ENCODE measurements at places on chromosomes 11 and 22.
A peak's percentile ranks its signal among the peaks of the same experiment; 100 is the strongest.

- DNase-seq = no peak
These were observed 11.1 kb downstream of the NAV2 start for GRCh38 chr11:19723572-19724342.

- DNase-seq = no peak
These were observed 33.5 kb downstream of the PARVG start for GRCh38 chr22:44214187-44214586.

DNA sequence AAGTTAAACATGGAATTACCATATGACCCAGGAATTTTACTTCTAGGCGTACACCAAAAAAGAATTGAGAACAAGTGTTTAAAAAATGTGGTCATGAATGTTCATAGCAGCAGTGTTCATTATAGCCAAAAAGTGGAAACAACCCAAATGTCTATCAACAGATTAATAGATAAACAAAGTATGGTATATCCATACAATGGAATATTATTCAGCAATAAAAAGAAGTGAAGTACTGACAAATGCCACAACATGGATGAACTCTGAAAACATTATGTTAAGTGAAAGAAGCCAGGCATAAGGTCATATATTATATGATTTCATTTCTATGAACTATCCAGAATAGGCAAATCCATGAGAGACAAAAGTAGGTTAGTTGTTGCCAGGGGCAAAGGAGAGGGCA, 141.7 kb upstream of the NAV2 start:
- DNase-seq = no peak

- DNase-seq = no peak
These were observed 95.1 kb downstream of the MN1 start for GRCh38 chr22:27706489-27706888.

DNA sequence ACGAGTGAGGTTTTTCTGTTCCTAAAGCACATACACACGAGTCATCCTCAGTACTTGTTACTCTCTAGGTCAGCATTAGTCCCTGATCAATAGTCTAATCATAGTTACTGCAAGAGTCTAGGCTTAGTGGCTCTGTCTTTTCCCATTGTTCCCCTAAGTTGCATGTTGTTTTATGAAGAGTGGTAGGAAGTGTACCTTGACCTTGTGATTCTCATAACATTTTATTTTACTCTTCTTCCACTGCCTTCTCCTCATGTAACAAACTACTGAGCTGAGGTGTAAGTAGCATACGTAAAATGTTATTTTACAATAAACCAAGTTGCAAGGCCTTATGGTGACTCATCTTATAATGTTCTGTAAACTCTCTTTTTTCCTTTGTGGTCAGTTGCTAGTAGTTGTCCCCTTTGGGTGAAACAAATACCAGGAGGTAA, 15.0 kb downstream of the METTL15 start:
- DNase-seq = no peak

DNA sequence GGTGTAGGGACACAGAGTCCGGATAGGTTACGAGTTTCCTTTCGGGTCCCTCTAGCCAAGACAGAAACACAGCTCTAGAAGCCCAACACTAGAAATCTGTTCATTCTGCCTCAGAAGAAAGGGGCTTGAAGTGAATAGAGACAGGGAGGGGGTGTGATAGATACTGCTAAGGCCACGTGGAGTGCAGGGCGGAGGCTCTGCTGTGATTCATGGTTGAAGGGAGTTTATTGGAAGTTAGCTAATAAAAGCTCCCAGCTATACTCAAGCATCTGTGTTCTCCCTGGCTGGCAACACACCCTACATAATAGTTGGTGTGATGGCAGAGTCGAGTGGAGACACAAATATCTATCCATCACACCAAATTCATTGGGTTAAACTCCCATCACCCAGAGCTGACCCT, 337.4 kb downstream of the CADM1 start:
- DNase-seq = no peak

DNA sequence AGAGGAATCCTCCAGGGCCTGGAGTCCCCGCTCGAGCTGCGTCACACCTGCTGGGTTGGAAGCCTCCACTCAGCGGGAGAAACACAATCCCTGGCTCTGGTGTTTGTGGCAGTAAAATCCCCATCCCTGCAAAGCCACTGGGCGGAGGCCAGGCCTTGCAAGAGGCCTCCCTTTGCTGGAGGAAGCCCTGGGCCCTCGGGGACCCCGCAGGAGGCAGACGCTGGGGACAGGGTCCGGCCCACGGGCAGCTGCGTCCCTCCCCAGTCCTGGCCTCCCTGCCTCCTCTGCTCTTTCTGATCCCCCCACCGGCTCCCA, 194.7 kb downstream of the BRD1 start:
- DNase-seq = no peak

- peak; percentile 66 for DNase-seq
These were observed 27.1 kb downstream of the C11orf96 start for GRCh38 chr11:43969543-43969942.

GRCh38 chr11:10181811-10182210, 112.2 kb downstream of the SBF2 start:
- DNase-seq = no peak

Measured in muscle of back (tissue), 13 donors.